ENCODE measurements at places on chromosomes 1 and 21. TPM values are rescaled to one million over a fixed set of nuclear protein-coding genes. Genes with fewer than 3 reads are reported as not detected.

Gene EVA1B
- 5.8 TPM for total RNA-seq

DNA sequence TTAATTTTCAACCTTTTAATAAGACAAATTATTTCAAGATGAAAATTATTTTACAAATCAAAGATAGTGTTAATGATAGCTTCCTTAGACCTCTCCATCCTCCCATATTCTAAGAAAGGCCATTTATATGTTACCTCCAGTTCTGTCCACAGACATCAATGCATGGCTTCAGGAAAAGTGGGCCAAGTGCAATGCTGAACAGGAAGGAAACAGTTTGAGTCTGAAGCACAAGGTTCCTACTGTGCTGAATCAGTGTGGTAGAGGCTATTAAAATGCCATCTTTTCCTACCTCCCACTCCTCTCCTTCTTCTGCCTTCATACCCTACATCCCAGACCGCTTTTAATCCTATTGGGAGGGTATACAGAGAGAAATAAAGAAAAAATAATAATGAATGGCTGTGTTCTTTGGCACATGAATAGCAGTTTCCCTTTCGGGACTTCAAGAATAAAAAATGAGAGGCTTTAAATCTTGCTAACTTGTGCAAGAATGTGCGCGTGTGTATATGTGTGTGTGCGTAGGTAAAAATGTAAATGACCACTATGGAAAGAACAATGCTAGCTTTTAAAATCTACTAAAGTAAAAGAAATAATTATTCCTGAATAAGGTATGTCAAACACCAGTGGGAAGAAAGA is 62.6 kb upstream of the C1orf105 start:
- DNase-seq = peak; percentile 35

GRCh38 chr21:44911384-44912157 is 9.1 kb downstream of the ITGB2 start:
- DNase-seq = peak; percentile 73

Gene APOBEC4
- not detected for total RNA-seq

DNA sequence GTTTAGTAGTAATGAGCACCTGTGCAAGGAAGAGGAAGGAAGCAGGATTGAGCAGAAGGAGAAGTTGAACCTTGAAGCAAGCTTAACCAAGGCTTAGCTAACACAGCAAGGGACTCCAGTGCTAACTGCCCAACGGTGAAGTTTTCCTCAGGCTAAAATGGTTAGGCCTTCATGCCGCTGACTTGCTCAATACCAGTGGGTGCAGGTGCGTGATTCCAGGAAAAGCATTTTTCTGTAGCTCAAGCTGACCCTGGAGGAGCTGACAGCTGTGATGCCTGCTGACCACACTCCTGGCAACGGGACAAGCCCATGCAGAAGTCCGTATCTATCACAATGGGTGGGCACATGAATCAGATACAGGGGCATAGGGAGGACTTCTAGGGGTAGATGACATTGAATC is 76.5 kb upstream of the FGGY start:
- no peak for DNase-seq

Gene RGS1
- total RNA-seq = 27.5 TPM

Gene IFI44L
- 22.5 TPM for total RNA-seq

GRCh38 chr1:173669491-173669941 is at the start of gene ANKRD45:
Gene ANKRD45 (minus strand): TSS chr1:173669851. CDS start chr1:173659418, 10,433 bp downstream.
- peak; percentile 43 for DNase-seq

Gene NID1
- 0.07 TPM for total RNA-seq

DNA sequence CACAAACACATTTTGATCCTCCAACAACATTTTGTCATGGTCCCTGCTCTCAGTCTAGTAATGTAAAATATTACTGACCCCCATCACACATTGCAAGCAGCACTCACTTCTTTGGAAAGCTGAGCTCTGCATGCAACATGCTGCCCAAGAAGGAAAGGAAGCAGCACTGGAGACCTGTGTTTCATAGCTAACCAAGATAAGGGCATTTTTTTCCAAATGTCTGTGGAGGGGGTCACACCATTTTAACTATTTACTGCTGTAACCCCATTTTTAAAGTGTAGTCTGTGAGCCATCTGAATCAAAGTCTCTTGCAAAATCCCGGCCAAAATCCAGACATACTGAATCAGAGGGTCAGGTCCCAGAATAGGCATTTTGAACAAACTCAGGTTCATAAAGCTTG is 4.5 kb upstream of the RASSF5 start:
- no peak for DNase-seq

- DNase-seq = peak; percentile 86
Observed at GRCh38 chr1:204207136-204207616, 6.6 kb downstream of the GOLT1A start.

DNA sequence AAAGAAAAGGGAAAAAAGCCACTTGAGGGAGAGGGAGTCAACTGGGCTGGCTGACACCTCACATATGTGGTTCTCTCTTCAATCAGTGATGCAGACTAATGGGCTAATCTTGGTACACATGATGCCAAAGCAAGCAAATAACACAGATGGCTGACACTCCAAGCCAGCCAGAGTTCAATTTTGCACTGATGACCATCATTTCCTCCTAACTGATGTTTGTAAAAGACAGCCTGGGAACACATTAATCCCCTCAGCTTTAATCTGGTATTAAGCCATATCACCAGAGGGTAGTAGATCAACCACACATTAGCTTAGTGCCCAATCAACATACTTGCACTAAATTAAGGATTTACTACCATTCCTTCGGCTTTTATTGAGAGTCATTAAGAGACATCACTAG is 2.8 kb downstream of the VPS72 start:
- DNase-seq = no peak

DNA sequence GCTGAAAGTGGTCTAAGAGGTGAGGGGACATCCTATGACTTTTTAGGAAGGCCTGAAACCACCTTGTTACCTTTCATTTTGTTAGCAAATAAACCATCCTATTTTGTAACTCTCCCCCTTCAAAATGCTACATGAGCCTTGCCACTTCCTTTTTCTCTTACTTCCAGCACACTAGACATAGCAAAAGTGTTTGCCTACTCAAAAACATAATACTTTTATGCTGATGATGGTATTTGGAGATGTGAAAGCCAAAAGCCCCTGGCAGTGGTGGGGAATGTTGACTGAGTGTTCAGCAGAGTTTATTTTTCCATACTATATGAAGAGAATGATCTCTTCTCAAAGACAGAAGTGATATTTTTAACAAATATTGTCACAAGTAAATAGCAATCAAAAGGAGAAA is 134.2 kb downstream of the EDEM3 start:
- no peak for DNase-seq

DNA sequence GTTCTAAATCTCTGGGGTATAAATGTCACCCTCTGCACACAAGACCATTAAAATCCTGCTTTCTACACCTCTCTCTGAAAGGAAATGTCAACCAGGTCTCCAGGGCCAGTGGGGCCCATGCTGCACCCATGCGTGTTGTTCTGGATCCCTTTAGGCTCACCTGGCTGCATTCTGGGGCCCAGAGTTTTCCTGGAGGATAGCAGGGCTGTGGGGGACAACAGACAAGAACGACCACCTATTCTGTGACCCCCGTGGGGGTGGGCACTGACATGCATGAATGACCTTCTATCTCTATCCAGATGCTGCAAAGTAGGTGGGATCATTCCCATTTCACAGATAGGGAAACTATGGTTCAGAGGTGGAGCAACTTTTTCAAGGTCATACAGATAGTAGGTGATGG is 41.6 kb downstream of the TNNT2 start:
- DNase-seq = no peak

Gene IBA57
- total RNA-seq = 10.8 TPM

Gene CDA
- not detected for total RNA-seq

All from activated CD8-positive, alpha-beta T cell treated with anti-CD3 and anti-CD28 coated beads for 36 hours (primary cell).